ENCODE measurements at places on chromosomes 12 and 14. TPM values are rescaled to one million over a fixed set of nuclear protein-coding genes. Genes with fewer than 3 reads are reported as not detected.

GRCh38 chr14:90194706-90195105 lies 61.6 kb upstream of the PSMC1 start:
- DNase-seq = no peak

Gene GPRC5A
- 70.0 TPM for total RNA-seq

DNA sequence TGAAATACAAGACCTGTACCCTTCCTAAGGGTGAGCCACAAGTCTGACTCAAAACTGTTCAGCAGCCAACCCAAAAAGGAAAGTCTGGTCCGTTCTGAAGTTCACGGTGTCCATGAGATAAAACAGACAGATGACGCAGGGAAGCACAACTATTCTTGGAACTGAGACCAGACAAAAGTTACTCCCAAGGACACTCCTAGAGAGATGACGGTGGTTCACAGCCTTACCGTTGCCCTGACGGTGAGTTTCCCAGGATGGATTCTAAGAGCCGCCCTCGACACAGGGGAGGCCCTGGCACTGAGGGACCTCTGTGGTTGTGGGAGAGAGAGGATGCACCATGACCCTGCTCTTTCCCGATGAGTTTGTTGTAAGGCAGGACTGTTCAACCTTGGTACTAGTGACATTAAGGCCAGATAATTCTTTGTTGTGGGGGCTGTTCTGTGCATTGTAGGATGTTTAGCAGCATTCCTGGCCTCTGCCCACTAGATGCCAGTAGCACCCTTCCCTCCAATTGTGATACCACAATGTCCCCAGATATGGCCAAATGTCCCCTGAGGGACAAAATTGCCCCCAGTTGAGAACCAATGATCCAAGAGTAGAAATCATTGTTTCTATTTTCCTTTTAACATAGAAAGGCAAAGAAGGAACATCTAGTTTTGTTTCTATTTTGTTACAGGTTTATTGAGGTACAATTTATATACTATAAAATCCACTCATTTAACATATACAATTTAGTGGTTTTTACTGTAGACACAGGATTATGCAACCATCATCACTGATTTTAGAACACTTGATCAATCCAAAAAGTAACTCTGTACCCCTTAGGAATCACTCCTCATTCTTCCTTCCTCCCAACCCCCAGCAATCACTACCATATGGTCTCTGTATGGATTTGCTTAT lies 23.0 kb downstream of the OR10P1 start:
- peak; percentile 46 for DNase-seq

GRCh38 chr14:105203057-105203531 lies 22.0 kb upstream of the NUDT14 start:
- DNase-seq = peak; percentile 48

Gene TAS2R30
- not detected for total RNA-seq

Gene SOAT2
- total RNA-seq = 0.22 TPM

GRCh38 chr12:55651299-55651683 lies 14.6 kb downstream of the OR10P1 start:
- DNase-seq = no peak

Gene SLC22A17
- total RNA-seq = 4.6 TPM

DNA sequence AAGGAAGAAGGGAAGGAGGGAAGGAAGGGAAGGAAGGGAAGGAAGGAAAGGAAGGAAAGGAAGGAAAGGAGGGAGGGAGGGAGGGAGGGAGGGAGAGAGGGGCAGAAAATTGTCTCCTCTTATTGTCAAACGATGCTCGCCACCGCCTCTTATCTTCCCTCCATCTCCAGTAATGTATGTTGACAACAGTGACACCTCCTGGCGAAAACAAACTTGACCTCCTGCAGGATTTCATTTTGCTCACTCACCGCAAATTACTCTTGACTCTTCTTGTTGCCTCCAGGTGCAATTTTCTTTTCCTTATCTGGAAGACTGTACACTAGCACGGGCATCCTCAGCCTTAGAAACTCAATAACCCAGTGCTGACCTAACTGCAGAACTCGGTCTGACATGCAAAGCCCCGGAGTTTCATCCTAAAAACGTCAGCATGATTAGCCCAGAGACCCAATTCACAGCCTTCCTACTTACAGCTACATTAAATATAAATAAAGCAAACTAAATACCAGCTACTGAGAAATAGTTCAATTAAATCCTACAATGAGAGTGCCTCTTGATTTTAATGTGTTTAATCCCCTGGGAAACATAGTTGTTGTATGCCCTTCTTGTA lies 512.4 kb upstream of the TMPO start:
- DNase-seq = peak; percentile 22

- DNase-seq = peak; percentile 46
These were observed 6.5 kb downstream of the SH2B3 start for GRCh38 chr12:111412007-111412829.

Gene C12orf56
- total RNA-seq = not detected

Gene SLC38A4
- total RNA-seq = 2.7 TPM

DNA sequence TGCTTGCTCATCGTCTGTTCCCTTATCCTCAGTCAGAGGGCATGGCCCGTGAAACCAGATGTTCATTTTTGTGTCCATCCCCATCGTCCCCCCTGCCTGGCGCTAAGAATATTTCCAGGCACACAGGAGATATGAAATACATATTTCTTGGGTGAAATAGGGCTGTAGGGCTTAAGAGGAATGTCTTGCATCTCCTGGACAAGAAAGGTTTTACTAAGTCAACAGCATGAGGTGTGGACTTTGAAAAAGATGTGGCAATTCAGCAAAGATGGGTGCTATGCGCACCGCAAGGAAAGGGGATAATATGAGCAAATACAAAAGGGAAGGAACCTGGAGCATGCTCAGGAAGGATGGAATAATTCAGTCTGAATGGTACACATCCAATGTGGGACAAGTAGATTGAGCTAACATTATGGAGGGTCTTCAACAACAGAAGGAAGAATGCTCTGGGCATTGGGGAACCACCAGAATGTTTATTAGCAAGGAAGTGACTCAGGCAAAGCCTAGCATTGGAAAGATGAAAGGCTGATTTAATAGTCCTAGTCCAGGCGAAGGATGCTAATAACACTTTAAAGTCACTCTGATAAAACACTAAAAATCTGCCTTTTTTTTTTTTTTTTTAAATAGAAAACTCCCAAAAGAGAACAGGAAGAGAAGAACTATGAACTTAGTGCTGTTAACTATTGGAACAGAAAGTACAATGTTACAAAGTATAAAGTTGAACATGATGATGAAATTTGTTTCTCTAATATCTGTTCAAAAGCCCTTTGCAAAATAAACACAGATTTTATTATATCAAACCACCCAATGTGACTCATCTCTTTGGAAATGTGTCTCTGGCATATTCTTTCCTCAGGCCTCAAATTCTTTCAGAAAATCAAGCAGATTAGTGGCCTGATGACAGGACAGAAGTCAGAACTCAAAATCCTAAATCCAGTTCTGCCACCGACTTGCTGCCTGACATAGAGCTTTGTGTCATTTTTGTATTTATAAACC lies 449.5 kb downstream of the BCAT1 start:
- peak; percentile 88 for DNase-seq

GRCh38 chr12:113868365-113868764 lies 97.8 kb downstream of the RBM19 start:
- DNase-seq = no peak

Gene BATF
- not detected for total RNA-seq

GRCh38 chr14:76267322-76268046 lies 108.5 kb upstream of the ESRRB start:
- DNase-seq = peak; percentile 59

Gene ALX1
- total RNA-seq = not detected

DNA sequence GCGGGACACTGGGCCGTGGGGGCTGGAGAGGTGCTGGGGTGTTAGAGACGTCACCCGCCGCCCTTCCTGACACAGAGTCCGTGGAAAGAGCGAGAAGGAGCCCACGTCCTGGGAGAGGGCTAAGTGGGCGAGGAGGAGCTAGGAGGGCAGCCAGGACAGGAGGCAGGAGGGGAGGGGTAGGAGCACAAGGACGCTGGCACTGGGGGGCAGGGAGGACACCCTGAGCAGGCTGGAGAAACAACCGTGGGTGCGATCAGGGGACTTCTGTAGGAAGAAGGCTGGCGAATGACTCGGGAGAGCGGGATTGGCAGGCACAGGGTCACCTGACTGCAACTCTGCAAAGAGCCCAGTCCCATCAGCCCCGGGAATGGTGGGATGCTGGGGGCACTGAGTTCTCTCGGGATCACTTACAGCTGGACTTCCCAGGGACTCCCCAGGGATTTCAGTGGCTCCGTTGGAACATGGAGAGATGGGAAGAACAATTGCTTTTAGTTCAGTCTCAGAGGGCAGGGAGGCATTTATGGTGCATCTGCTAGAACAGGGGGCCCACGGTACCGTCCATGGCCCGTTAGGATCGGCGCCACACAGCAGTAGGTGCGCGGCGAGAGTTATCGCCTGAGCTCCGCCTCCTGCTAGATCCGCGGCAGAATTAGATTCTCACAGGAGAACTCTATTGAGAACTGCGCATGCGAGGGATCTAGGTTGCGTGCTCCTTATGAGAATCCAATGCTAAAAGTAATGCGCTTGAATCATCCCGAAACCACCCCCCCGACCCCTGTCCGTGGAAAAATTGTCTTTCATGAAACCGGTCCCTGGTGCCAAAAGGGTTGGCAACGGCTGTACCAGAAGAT lies 24.3 kb downstream of the UBR7 start:
- peak; percentile 40 for DNase-seq

Gene CYP27B1
- total RNA-seq = 3.2 TPM

GRCh38 chr12:1939801-1940607 lies 21.6 kb upstream of the CACNA2D4 start:
- peak; percentile 68 for DNase-seq

GRCh38 chr14:81625343-81625742 lies 91.7 kb upstream of the SEL1L start:
- peak; percentile 5 for DNase-seq

Gene PPTC7
- 5.2 TPM for total RNA-seq

- DNase-seq = peak; percentile 27
These were observed 23.5 kb downstream of the FGF23 start for GRCh38 chr12:4356041-4356327.

Gene C12orf60
- total RNA-seq = 0.69 TPM

DNA sequence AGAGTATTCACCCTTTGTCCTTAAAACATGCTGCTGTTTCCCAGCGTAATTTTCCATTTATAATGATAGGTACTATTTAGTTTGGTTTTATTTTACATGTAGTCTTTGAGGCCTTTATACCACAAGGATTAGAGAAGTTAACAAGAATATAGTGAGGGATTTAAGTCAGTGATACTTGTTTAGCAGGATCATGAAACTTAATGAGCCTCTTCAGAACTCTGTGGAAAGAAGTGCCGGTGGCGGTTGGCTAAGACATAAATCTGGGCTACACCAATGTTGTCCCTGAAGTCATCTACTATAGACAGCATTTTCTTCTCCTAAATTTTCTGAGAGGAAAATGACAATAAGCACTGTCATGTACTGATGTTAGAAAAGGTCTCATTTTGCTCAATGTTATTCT lies 1226.0 kb upstream of the SEL1L start:
- no peak for DNase-seq

DNA sequence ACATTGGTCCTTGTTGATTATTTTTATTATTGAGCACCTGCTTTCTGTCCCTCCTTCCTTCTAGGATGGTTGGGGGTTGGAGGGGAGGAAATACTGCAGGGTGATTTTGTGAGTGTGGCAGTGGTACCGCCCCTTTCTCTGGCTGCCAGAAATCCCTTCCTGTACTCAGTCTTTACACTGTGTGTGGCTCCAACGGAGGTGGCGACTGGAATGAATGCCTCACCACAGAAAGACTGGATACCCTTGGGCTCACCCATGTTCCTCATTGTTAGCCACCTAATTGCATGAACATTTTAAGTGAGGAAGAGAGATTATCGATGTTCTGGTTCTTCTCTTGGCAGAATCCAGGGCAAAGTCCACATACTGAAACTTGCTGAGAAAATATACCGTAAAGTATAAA lies 272.0 kb upstream of the E2F7 start:
- peak; percentile 19 for DNase-seq

DNA sequence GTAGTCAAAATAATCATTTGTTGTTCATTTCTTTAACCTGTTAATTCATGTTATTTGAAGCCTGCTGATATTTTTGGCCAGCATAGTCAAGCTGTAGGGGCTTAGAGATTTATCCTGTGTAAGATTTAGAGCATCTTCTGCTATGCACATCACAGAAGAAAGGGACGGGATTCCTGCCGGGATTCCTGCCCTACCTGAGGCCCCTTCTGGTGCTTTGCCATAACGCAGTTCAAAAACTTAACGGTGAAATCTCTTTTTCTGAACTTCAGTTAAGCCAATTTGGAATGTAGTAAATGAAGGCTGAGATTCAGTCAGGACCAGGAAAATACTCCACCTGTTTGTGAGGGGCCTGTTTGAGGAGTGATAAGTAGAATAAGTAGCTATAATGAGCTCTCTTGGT lies 50.7 kb upstream of the TMEM260 start:
- DNase-seq = no peak

GRCh38 chr14:92931681-92932447 lies 8.9 kb downstream of the CHGA start:
- no peak for DNase-seq

- DNase-seq = no peak
These were observed 39.7 kb upstream of the STAB2 start for GRCh38 chr12:103547376-103547775.

GRCh38 chr14:90093942-90094595 lies 32.3 kb downstream of the KCNK13 start:
- DNase-seq = peak; percentile 65

DNA sequence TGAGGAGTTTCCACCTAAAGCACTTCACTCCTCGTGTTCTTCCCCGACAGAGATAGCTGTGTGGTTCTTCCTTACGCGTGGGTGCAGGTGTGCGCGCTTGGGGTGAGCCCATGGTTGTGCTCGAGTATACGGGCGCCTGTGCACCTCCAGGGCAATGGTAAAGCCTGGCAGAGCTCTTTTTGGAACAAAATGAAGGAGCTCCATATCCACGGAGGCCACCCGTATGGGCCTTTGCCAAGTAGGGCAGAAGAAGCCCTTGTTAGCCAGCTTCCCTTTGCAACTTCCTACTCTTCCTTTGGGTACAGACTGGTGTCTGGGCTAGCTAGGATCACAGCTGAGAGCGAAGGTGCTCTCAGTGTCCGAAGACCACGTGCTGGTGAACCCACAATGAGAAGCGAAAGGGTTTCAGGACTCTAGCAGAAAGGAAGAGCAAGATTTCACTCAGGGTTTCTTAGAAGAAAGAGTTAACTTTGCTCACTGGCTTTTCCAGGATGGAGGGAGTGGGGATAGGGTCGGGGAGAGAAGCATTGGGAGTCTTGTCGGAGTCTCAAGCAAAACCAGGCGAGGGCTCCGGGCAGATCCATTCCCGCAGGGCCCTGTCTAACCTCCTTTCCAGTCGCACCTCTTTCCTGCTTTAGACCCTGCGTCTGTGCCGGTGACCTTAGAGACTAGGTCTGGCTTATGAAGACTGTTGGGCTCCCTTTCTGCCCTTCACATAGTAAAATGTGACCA lies 960 bp upstream of the LRFN5 start:
- no peak for DNase-seq

DNA sequence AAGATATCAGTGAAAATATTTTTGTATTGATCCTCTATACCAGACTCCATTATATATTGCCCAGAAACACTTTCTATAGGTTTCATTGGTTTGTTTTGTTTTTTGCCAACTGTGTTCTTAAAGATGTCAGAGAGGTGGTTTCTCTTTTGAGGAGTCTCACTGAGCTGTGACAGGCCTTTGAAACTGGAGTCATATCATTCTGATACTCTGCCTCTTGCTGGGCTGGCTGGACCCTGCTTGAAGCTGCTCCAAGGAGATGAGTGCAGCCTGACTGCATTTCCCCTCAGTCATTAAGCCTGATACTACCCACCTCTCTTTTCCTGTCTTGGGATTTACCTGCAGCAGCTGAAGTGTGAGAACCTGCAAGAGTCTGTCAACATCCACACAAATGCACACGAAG lies 16.4 kb upstream of the TAS2R30 start:
- DNase-seq = no peak

Data from M059J (cell line).